Left lung (tissue), 14 donors: ENCODE measurements at places on chromosomes 1 and 21. TPM values are rescaled to one million over a fixed set of nuclear protein-coding genes. Genes with fewer than 3 reads are reported as not detected.

DNA sequence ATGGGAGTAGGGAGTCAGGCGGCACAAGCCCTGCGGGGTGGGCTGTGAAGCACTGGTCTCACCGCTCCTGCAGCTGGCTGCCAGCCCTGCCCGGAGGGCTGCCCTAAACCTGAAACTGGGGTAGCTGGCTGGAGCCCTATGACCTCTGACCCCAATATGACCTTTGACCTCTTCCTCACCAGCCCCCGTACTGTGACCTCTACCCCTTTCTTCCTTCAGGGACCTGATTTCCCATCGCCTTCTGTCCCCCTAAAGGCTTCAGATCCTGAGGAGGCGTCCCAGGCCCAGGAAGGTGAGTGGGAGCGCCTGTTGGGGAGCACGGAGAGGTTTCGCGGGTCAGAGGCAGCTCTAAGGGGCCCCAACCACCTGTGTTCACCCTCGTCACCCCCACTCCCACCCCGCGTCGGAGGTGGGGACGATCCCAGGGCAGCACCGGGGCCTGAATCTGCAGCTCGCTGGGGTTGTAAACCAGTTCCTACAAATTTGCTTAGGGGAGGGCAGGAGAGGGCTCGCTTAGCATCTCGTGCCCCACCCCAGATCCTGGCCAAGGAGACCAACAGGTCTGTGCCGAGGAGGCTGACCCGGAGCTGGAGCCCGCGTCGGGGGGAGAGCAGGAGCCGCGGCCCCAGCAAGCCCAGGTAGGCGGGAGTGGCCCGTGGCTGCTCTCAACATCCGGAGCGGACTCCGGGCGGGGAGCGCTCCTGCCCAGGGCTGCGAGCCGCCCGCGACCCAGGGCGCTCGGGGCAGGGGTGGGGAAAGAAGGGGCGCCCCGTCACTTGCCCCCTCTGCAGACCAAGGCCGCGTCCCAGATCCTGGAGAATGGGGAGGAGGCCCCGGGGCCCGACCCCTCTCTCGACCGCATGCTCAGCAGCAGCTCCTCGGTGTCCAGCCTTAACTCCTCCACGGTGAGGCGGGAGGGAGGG lies 7.3 kb downstream of the SYTL1 start:
- H3K4me1 ChIP-seq = peaks cover 19% of the 10 kb centered on the region
- H3K4me3 ChIP-seq = peak overlapping the region; percentile 26
- peak overlapping the region; percentile 13 for H3K27ac ChIP-seq
- DNase-seq = peak; percentile 79
- no peaks in the 10 kb centered on the region for H3K36me3 ChIP-seq

DNA sequence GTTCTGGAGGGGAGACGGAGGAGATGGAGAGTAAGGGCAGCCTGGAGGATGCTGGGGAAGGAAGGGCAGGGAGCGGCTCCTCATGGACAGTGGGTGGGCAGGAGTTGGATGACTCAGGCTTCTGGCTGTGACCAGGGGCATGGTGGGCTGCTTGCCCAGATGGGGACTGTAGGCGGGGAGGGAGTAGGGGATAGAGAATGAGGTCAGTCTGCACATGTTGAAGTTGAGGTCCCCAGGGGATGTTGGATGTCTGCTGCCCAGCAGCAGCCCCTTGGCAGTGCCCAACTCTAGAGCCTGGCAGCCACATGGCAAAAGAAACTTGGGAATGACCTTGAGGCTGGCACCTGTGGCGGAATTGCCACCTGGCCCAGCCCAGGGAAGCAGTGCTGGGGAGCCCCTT lies 6.4 kb downstream of the SELENON start:
- no peak overlapping the region for H3K27ac ChIP-seq
- H3K4me1 ChIP-seq = peaks cover 19% of the 10 kb centered on the region
- H3K36me3 ChIP-seq = no peaks in the 10 kb centered on the region
- DNase-seq = no peak
- H3K27me3 ChIP-seq = no peaks in the 10 kb centered on the region

The DSTYK gene
- 11.1 TPM for total RNA-seq

GRCh38 chr1:157030728-157031127 lies 14.8 kb downstream of the ARHGEF11 start:
- H3K27ac ChIP-seq = no peak overlapping the region
- DNase-seq = no peak
- H3K27me3 ChIP-seq = no peaks in the 10 kb centered on the region
- H3K4me3 ChIP-seq = no peak overlapping the region

GRCh38 chr21:46063734-46064680 lies 33.9 kb upstream of the COL6A2 start:
- no peak overlapping the region for H3K4me3 ChIP-seq
- peak; percentile 39 for DNase-seq
- peaks cover 79% of the 10 kb centered on the region for H3K27me3 ChIP-seq
- H3K27ac ChIP-seq = no peak overlapping the region
- no peaks in the 10 kb centered on the region for H3K36me3 ChIP-seq

GRCh38 chr1:93620172-93620840 lies 61.3 kb downstream of the BCAR3 start:
- H3K36me3 ChIP-seq = no peaks in the 10 kb centered on the region
- no peak overlapping the region for H3K4me3 ChIP-seq
- peaks cover 23% of the 10 kb centered on the region for H3K4me1 ChIP-seq
- no peak for DNase-seq

The GBP1 gene
- total RNA-seq = 64.3 TPM

DNA sequence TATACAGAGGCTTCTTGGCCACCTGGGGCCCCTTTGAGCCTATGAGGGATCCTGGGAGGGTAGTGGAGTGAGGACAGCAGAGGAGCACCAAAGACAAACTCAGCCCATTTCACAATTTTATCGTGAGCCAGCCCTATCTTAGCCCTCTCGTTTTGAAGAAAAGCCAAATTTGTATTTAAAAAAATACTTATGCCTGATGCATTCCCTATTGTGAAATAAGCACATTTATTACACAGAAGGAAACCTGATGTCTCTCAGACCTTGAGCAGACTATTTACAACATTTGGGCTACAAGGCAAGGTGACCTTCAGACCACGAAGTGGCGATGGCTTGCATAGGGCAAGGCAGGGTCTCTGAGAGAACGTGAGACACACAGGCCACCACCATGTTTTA lies 41.3 kb upstream of the H6PD start:
- no peak for DNase-seq
- no peak overlapping the region for H3K4me3 ChIP-seq
- no peak overlapping the region for H3K27ac ChIP-seq
- H3K36me3 ChIP-seq = no peaks in the 10 kb centered on the region
- no peaks in the 10 kb centered on the region for H3K4me1 ChIP-seq
- peaks cover 16% of the 10 kb centered on the region for H3K27me3 ChIP-seq

GRCh38 chr1:72010094-72010431 lies 272.3 kb downstream of the NEGR1 start:
- H3K36me3 ChIP-seq = no peaks in the 10 kb centered on the region
- no peak overlapping the region for H3K4me3 ChIP-seq
- H3K4me1 ChIP-seq = no peaks in the 10 kb centered on the region
- no peaks in the 10 kb centered on the region for H3K27me3 ChIP-seq

GRCh38 chr1:14994841-14995437 lies 158.6 kb upstream of the TMEM51 start:
- no peaks in the 10 kb centered on the region for H3K36me3 ChIP-seq
- no peaks in the 10 kb centered on the region for H3K27me3 ChIP-seq
- H3K27ac ChIP-seq = no peak overlapping the region
- peak; percentile 41 for DNase-seq

The LIN28A gene
- total RNA-seq = not detected

DNA sequence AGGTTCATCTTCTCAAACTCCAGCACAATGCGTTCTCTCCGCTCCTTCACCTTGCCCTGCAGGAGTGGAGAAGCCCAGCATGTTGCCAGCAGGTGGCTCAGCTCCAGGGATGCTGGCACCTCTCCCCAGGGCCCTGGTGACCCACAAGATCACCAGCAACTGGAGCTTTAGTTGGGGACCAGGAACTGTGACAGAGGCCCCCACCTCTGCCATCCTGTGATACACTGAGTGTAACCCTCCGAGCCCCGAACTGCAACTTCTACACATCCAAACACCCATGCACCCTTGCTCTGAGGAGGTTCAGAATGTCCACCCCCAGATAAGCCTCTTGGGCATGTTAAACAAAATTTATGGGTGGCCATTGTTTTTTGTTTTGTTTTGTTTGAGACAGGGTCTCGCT lies 4.5 kb upstream of the TRIM11 start:
- peaks cover 12% of the 10 kb centered on the region for H3K36me3 ChIP-seq
- H3K4me1 ChIP-seq = peaks cover 18% of the 10 kb centered on the region
- H3K4me3 ChIP-seq = no peak overlapping the region
- H3K27me3 ChIP-seq = peaks cover 22% of the 10 kb centered on the region

DNA sequence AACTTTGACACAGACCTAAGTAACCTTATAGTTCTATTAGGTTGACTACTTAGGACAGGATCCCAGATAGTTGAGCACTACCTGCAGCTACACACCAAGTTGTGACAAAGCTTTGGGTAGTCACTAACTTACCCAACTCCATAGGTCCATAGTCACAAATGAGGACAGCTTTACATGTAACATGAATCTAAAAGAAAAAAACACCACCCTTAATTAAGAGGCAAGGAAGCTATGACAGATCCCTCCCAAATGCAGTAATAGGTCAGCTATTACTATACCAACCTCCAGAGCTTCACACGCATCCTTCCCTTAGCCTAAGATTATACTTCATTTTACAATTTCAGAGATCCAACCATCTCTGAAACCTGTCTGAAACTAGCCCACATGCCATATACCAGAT lies 12.7 kb upstream of the RAB42 start:
- H3K27ac ChIP-seq = no peak overlapping the region
- H3K27me3 ChIP-seq = no peaks in the 10 kb centered on the region
- H3K36me3 ChIP-seq = peaks cover 62% of the 10 kb centered on the region

DNA sequence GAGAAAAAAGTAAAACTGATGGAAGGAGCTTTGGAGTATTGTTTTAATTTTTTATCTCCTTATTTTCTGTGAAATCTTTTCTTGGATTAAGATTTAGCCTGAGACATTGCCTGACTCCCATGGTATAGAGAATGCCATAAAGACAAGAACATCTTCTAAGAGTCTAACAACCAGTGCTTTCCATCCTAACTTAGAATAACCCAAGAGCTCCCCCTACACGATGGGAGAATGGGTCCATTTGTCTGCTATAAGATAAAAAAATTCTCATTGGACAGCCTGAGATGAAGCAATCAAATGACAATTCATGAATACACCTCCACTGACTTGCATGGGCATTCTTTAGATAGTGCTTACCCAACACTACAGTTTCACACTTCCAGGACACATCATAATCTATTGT lies 478.1 kb downstream of the TTLL7 start:
- H3K27me3 ChIP-seq = no peaks in the 10 kb centered on the region
- no peaks in the 10 kb centered on the region for H3K36me3 ChIP-seq
- DNase-seq = no peak
- H3K27ac ChIP-seq = no peak overlapping the region
- H3K4me1 ChIP-seq = no peaks in the 10 kb centered on the region

The TMEM39B gene
- 22.6 TPM for total RNA-seq

- H3K27ac ChIP-seq = no peak overlapping the region
- no peaks in the 10 kb centered on the region for H3K27me3 ChIP-seq
- no peaks in the 10 kb centered on the region for H3K4me1 ChIP-seq
- DNase-seq = no peak
These were observed 19.3 kb downstream of the BEND5 start for GRCh38 chr1:48757363-48757762.

DNA sequence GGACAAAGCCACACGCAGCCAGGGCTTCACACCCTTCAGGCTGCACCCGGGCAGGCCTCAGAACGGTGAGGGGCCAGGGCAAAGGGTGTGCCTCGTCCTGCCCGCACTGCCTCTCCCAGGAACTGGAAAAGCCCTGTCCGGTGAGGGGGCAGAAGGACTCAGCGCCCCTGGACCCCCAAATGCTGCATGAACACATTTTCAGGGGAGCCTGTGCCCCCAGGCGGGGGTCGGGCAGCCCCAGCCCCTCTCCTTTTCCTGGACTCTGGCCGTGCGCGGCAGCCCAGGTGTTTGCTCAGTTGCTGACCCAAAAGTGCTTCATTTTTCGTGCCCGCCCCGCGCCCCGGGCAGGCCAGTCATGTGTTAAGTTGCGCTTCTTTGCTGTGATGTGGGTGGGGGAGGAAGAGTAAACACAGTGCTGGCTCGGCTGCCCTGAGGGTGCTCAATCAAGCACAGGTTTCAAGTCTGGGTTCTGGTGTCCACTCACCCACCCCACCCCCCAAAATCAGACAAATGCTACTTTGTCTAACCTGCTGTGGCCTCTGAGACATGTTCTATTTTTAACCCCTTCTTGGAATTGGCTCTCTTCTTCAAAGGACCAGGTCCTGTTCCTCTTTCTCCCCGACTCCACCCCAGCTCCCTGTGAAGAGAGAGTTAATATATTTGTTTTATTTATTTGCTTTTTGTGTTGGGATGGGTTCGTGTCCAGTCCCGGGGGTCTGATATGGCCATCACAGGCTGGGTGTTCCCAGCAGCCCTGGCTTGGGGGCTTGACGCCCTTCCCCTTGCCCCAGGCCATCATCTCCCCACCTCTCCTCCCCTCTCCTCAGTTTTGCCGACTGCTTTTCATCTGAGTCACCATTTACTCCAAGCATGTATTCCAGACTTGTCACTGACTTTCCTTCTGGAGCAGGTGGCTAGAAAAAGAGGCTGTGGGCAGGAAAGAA lies 8.1 kb downstream of the PSRC1 start:
- H3K27me3 ChIP-seq = no peaks in the 10 kb centered on the region
- DNase-seq = peak; percentile 68
- peaks cover 2% of the 10 kb centered on the region for H3K36me3 ChIP-seq
- peaks cover 10% of the 10 kb centered on the region for H3K4me1 ChIP-seq

The PARP1 gene
- total RNA-seq = 78.7 TPM
